NCI-H774 (cell line): ENCODE measurements at places on chromosomes 5 and 9.

DNA sequence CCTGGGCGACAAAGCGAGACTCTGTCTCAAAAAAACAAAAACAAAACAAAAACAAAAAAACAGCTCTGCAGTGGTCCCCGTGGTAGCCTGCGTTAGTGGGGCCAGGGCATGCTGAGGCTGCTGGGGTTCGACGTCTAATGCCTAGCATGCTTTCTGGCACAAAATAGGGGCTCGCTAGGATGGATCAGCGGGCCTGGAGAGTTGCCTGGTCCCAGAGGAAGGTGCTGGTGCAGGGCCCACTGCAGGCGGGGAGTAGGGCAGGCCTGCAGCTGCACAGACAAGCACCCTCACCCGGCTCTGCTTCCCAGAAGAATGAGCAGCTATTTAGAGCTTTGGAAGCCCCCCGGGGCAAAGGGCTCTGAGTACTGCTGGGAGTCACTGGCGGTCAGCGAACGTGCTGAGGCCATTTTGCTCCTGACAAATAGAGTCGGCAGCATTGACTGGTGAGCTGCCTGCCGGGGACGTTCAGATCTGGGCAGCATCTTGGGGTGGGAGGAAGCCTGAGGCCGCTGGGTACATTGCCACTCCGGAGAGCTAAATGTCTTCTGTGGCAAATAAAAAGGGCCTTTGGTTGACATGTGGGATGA lies 126.7 kb downstream of the OLFM1 start:
- no peak for DNase-seq

- no peak for DNase-seq
These were observed 147.8 kb downstream of the MAPKAP1 start for GRCh38 chr9:125559194-125559593.

DNA sequence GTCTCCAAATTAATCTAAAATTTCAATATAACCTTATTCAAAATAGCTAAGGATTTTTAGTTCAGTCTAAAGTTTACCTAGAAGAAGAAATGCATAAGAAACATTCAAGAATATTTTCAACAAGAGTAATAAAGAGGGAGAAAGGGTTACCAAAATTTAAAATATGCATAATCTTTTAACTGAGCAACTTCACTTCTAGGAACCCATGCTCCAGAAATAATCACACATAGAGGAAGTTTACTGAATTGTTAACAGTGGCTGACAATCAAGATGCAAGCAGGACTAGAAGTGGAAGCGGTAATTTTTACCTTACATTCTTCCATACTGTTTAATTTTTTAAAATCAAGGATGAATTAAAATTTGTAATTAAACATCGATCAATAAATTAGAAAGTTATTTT lies 1.9 kb downstream of the PJA2 start:
- no peak for DNase-seq

GRCh38 chr9:93203718-93204469 lies 20.0 kb downstream of the WNK2 start:
- no peak for DNase-seq

- no peak for DNase-seq
These were observed 82.2 kb downstream of the SLC28A3 start for GRCh38 chr9:84258371-84258770.

- DNase-seq = no peak
These were observed 202.6 kb downstream of the TLE4 start for GRCh38 chr9:79774356-79774755.

DNA sequence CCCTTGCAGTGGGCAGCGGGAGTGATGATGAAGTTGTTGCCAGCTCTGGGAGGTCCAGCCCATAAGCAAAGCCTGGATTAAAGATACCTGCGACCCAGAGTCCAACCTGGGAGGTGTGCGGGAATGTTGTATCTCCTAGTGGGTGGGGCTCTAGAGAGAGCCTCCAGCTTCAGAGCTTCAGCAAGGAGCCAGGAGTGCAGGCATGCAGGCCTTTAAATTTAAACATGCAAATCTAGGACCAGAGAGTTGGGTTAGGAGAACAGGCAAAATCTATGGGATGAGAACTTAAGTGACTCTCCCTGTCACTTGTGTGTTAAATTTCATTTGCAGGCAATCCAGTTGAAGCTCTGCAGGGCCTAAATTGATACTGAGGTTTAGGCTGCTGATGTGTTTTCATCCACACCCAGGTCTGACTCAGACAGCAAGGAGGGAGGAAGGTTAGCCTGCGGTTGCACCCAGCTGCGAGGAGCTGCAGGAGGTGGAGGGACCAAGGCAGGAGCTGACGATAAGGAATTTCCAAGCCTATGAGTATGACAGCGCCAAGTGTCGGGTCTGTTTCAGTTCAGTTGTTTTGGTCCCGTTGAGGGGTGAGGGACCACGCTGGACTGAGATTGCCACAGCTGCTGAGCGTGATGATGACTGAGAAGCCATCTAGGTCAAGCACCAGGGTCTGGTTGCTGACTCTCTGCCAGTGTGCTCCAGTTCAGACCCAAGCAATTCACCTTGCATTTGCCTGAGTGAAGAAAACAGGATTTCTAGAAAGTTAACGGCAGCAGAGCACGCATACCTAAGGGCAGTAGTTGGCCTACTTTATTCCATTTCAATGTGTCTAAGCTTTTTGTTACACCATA lies 243.0 kb downstream of the ICE1 start:
- DNase-seq = no peak

GRCh38 chr5:10019236-10019635 lies 230.5 kb downstream of the ATPSCKMT start:
- no peak for DNase-seq

DNA sequence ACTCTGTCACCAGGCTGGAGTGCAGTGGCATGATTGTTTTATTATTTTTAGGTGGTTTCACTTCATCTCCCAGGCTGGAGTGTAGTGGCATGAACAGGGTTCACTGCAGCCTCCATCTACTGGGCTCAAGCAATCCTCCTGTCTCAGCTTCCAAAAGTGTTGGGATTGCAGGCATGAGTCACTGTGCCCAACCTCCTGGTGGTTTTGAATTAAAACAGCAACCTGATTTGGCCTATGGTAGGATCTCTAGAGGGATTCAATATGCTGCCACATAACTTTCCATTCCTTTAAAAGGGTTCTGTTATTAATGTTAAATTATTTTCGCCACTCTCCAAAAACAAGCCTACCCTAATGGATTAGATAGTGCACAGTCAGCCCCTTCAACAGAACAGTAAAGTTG lies 9.9 kb upstream of the HSPA4 start:
- no peak for DNase-seq

DNA sequence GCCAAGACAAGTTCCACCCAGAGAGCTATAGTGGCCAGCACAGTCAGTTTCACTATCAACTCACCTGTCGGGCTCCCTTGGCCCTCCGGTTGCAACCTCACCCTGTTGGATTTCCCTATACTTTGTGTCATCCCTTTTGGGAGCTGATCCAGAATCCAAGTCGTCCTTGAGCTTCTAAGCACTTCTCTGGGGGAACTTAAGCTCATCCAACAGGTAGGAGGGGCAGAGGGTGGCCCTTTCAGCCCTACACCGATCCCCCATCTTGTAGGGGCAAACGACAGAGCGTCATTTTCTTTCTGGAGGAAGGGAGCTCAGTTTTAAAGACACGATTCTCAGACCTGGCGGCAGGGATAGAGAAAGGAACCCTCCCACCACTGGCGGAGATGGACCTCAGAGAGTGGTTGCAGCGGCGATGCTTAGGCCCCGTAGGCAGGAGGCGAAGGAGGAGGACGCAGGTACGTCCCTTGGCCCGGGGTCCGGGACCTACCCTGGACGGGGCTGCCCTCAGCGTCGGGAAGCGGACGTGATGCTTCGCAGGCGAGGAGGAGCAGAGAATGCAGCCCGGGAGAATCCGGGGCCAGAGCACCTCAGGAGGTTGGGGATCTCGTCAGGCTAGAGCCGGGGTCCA lies 519 bp downstream of the ZER1 start:
- DNase-seq = no peak

GRCh38 chr5:139841549-139841948 lies 45.9 kb downstream of the PSD2 start:
- no peak for DNase-seq

DNA sequence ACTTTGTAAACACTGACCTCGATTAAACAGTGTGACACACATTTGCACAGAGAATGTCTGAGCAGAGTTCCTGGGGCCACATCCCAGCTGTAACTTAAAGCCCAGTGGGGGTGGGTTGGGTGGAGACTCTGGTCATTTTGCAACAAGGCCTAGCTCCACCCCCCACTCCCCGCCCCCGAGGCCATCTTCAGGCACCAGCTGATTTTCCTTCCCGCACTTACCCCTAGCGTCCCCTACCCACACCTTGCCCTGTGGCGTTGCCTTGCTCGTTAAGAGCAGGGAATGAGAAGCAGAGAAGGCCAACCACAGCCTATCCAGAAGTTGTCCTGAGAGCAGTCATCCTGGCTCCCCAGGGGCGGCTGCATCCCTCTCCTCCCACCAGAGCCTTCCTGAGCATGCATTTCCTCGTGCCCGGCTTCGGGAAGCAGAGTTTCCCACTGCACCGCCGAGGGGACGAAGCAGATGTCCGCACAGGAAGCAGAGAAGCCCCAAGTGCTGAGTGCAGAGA lies 101.7 kb upstream of the SARDH start:
- DNase-seq = no peak

DNA sequence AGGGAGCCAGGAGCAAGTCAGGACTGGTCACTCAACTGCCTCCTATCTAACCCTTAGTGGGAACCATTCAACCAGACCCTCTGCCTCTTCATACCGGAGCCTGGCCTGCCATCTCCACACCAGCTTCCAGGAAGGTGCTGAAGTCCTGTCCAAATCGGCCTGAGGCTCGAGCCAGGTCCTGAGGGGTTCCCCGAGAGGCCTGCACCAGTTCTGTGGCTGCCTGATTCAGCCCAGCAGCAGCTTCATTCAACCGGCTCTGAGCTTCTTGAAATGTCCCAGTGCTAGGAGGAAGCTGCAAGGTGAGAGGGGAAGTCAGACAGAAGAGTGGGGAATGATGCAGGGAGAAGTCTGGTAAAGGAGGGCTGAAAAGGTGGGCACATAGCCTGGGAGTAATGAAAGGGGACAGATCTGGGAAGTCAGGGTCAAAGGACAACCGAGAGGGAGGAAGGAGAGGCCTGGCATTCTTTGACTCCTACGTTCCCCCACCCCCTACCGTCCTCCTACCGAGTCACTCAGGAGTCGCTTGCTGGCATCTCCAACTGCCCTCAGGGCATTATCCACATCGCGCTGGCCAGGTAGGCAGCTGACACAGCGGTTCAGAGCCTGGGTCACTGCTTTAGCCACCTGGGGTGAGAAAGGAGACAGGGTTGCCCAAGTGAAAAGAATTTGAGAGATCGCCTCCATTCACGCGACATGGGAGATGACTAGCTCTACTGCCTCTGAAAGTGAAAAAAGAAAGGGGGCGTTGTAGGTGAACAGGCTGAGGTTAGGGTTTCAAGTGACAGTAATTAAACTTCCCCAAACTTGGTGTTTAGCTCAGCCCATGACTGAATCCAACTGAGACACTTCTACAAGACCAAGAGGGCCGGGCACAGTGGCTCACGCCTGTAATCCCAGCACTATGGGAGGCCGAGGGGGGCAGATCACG lies 20.2 kb downstream of the TLN1 start:
- DNase-seq = no peak
